Aorta (tissue), 5 donors: ENCODE measurements at places on chromosomes 3 and 15. TPM values are rescaled to one million over a fixed set of nuclear protein-coding genes. Genes with fewer than 3 reads are reported as not detected.

GRCh38 chr3:31289584-31289983, 243.1 kb upstream of the STT3B start:
- DNase-seq: no peak
- no peak overlapping the region for H3K4me3 ChIP-seq
- H3K27ac ChIP-seq: no peak overlapping the region
- H3K36me3 ChIP-seq: no peaks in the 10 kb centered on the region
- H3K4me1 ChIP-seq: no peaks in the 10 kb centered on the region

GRCh38 chr3:38578551-38578950, 70.9 kb downstream of the SCN5A start:
- no peaks in the 10 kb centered on the region for H3K4me1 ChIP-seq
- no peak for DNase-seq
- H3K27ac ChIP-seq: no peak overlapping the region
- H3K4me3 ChIP-seq: no peak overlapping the region
- no peaks in the 10 kb centered on the region for H3K27me3 ChIP-seq

DNA sequence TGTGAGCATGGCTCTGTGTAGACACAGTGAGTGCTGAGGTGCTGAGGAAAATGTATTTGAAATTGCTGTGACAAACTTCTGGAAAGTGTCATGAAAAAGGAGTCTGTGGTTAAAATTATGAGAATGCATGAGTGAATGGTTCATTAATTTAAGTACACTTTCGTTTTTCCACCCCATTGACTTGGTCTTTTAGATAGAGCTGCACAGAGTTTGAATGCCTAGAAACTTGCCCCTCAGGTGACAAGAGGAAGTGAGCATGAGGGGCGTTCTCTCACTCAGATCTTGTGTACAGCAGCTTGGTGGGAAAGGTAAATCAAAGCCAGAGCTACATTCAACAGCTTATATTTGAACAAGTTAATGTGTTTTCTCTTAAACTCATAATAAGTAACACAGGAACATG, 296.8 kb downstream of the WDR72 start:
- no peaks in the 10 kb centered on the region for H3K27me3 ChIP-seq
- no peaks in the 10 kb centered on the region for H3K4me1 ChIP-seq
- no peak overlapping the region for H3K27ac ChIP-seq
- no peaks in the 10 kb centered on the region for H3K36me3 ChIP-seq
- DNase-seq: no peak
- H3K4me3 ChIP-seq: no peak overlapping the region

DNA sequence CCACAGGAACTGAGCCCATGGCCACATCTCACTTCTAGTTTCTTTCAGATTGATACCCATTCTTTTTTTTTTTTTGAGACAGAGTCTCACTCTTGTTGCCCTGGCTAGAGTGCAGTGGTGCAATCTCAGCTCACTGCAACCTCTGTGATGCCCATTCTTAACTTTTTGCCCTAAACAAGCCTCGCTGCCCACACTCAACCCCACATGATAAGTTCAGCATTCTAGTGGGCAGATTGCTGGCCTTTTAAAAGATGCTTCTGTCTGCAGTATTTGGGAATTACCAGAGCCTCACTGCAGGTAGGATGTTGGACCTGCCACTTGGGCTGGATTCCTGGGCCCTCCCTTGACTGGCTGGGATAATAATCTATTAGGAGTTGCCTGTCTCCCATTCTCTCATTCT, 51.0 kb downstream of the TRANK1 start:
- no peak for DNase-seq
- H3K4me3 ChIP-seq: no peak overlapping the region

- H3K4me3 ChIP-seq: no peak overlapping the region
- DNase-seq: no peak
- H3K27me3 ChIP-seq: no peaks in the 10 kb centered on the region
- H3K36me3 ChIP-seq: no peaks in the 10 kb centered on the region
- no peak overlapping the region for H3K27ac ChIP-seq
These were observed 207.1 kb downstream of the TP63 start for GRCh38 chr3:189838291-189838690.

DNA sequence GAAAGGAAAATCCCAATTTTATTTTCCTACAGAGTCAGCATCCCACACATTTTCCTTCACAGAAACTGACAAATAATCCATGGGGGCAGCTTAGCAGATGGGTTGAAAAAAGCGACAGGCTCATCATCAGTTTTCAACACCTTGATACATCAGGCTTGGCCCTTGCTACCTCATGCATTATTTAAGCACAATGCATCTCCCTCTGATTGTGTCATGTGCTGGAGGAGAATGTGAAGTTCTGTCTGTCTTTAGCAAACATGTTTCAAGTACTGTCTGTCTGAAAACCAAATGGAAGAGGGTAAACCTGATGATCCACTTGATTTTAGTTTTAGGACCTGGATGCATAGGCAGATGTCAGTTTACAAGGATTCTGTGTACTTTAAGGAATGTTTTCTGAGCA, 128.6 kb upstream of the ADAMTS9 start:
- H3K27ac ChIP-seq: peak overlapping the region; percentile 25
- no peaks in the 10 kb centered on the region for H3K36me3 ChIP-seq
- no peak overlapping the region for H3K4me3 ChIP-seq
- no peak for DNase-seq

DNA sequence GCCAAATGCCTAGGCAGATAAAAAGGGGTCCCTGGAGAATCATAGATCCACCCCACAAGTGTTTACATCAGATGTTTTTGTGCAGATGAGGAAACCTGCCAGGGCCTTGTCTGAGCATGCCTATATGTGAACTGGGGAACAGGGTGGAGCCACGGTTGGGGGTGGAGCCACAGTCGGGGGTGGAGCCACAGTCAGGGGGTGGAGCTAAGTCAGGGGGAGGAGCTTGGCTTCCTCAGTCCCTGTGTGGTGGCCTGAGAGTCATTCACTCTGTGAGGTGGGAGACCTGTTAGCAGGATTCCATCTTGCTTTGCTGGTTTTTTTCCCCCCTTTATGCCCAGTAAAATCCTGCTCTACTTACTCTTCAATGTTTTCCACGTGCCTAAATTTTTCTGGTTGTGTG, 57.8 kb upstream of the TGFBR2 start:
- no peaks in the 10 kb centered on the region for H3K4me1 ChIP-seq
- H3K27ac ChIP-seq: no peak overlapping the region
- H3K27me3 ChIP-seq: no peaks in the 10 kb centered on the region
- no peak overlapping the region for H3K4me3 ChIP-seq

DNA sequence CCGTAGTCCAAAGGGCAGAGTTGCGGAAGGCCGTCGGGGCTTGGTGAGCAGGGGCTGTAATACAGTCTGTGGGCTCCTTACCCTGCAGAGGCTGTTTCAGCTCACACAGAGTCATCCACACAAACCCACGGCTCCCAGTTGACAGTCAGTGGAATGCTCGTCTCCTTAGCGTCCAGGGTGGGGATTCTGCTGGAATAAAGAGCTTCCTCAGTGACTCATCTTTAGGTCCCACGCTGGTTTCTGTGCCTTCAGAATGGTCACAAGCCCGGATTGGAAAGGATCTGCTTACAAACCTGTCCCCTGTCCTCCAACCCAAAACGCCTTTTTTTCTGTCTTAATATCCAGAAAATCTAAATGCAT, 201.3 kb upstream of the TPM1 start:
- H3K36me3 ChIP-seq: peaks cover 5% of the 10 kb centered on the region
- no peak overlapping the region for H3K4me3 ChIP-seq
- H3K4me1 ChIP-seq: no peaks in the 10 kb centered on the region
- H3K27me3 ChIP-seq: no peaks in the 10 kb centered on the region
- no peak for DNase-seq

DNA sequence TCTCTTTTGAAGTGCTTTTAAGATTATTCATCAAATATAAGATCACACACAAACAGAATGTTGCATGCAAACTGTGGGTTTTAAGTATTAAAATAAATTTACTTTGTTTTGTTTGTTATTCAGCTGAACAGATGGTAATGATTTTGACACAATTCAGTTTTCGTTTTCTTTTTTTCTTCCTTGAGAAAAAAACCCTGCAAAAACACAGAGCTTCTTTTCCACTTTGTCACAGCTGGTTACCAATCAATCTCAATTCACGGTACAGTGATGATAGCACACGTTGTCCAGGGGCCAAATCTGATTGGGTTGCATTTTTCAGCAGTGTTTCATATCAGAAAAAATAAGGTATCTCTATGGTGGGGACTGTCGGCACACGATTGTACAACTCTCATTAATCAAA, 473.6 kb downstream of the ROBO2 start:
- no peaks in the 10 kb centered on the region for H3K36me3 ChIP-seq
- no peaks in the 10 kb centered on the region for H3K4me1 ChIP-seq
- H3K27me3 ChIP-seq: no peaks in the 10 kb centered on the region
- H3K27ac ChIP-seq: no peak overlapping the region
- H3K4me3 ChIP-seq: no peak overlapping the region

DNA sequence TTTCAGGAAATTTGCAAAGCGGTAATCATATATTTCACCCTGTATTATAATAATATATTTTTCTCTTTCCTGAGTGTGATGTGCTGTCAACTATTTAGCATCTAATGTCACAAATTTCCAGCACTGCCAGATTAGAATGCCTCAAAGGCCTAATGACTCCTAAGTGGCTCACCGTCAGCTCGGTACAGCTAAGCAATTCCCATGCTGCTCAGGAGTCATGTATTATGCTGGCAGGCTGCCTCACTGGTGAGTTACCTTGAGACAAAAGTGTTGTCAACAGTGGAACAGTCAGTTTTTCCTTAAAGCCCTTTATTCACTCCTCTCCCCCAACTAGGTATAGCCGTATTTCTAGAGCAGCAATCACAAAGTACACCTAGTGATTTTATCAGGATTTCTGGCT, 83.6 kb downstream of the NSUN3 start:
- H3K27ac ChIP-seq: no peak overlapping the region
- no peak overlapping the region for H3K4me3 ChIP-seq
- H3K4me1 ChIP-seq: no peaks in the 10 kb centered on the region
- H3K27me3 ChIP-seq: no peaks in the 10 kb centered on the region

DNA sequence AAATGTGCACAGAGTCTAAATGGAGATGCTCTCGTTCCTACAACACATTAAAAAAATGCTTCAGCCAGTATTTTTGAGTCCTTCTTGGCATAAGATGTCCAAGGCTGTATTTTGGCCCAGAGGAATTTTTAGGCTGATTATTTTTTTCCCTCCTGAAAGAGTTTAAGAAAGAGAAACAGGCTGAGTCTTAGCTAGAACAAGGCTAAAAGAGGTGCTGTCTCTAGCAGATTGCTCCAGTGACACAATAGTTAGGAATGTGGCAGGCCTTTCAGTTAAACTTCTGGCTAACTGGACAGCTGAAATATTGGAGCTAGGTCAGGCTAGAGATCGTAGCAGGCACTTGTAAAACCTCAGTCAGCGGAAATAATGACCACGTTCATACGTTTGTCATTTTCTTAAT, 271.4 kb upstream of the RARB start:
- H3K36me3 ChIP-seq: no peaks in the 10 kb centered on the region
- H3K27me3 ChIP-seq: no peaks in the 10 kb centered on the region
- peaks cover 2% of the 10 kb centered on the region for H3K4me1 ChIP-seq
- H3K4me3 ChIP-seq: no peak overlapping the region

GRCh38 chr3:196991581-196992460, 23.2 kb upstream of the PIGZ start:
- H3K4me3 ChIP-seq: no peak overlapping the region
- H3K27ac ChIP-seq: no peak overlapping the region
- H3K27me3 ChIP-seq: no peaks in the 10 kb centered on the region
- peak; percentile 32 for DNase-seq
- H3K36me3 ChIP-seq: no peaks in the 10 kb centered on the region

GRCh38 chr3:74766405-74766804, 151.9 kb upstream of the CNTN3 start:
- no peak overlapping the region for H3K4me3 ChIP-seq
- H3K27me3 ChIP-seq: no peaks in the 10 kb centered on the region
- H3K4me1 ChIP-seq: no peaks in the 10 kb centered on the region

DNA sequence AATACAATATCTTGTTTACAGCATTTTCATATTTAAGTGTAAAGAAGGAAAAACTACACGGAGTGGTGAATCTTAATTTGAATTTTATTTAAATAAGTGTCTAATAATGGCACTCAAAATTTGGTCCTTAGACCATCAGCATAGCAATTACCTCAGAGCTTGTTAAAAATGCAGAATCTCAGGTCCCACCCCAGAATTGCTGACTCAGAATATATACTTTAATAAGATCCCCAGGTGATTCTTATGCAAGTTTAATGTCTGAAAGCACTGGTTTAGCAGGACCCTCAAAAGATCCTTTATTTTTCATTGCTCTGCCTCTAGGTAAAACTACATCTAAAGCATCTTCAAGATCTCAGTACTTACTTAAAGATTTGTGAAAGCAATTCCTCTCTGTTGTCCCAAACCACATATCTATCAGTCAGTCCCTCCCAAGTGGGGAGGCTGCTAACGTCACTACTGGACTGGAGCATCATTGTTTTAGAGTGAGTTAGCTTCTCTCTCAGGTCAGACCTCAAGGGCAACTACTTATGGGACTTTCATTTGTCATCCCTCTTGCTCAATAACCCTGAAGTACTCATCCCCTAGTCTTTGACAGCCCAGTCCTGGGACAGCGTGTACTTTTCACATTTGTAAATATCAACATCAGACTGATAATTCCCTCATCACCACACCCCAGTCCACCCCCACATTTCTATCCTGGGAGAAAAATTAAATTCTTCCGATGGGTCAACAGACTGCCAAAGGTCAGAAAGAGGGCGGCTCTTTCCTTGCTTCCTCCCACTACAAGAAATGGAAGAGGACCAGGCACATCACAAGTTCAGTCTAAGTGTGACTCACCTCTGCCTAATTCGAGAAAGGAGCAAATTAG, 76.7 kb downstream of the CBLB start:
- no peaks in the 10 kb centered on the region for H3K27me3 ChIP-seq
- no peak for DNase-seq
- no peaks in the 10 kb centered on the region for H3K36me3 ChIP-seq
- H3K4me3 ChIP-seq: no peak overlapping the region
- no peak overlapping the region for H3K27ac ChIP-seq

DNA sequence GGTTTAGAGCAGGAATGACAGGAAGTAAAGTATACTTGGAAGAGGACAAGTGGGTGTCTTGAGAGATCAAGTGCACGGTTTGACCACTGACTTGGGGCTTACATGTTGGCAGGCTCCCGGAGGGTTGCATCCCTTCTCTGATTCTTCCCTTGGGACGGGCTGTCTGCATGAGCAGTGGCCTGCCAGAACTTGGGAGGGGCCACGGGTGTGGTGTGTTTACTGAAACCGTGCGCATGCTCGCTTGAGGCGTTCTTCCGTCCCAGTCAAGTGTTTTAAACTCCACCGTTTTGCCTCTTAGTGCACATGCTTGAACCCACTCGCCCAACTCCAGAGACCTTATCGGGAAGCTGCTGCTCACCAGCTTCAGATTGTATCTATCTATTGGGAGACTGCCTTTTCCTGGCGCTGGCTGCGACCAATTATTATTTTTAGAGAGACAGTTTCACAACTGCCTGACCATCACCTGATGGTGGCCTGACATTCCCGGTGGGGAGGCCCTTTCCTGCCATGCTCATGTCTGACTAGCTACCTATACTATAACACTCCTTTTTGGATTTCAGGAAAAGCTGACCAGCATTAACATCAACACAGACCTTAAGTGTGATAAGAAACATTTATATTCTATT, 14.9 kb upstream of the C3orf22 start:
- no peaks in the 10 kb centered on the region for H3K4me1 ChIP-seq
- no peak overlapping the region for H3K4me3 ChIP-seq
- no peak overlapping the region for H3K27ac ChIP-seq
- H3K36me3 ChIP-seq: no peaks in the 10 kb centered on the region
- DNase-seq: no peak

The C3orf49 gene
- not detected for total RNA-seq

The AADAC gene
- total RNA-seq: not detected

The SLC25A20 gene
- total RNA-seq: 12.4 TPM

The SPSB4 gene
- 2.0 TPM for total RNA-seq

The LMCD1 gene
- total RNA-seq: 1,289 TPM

The ERICH6 gene
- total RNA-seq: not detected

The SMCO1 gene
- not detected for total RNA-seq

The MAPKBP1 gene
- 44.1 TPM for total RNA-seq

The LSM3 gene
- 7.1 TPM for total RNA-seq
